AG08395 (cell line): ENCODE measurements at places on chromosomes 4 and X.

GRCh38 chr4:98517218-98518021, 141.0 kb downstream of the TSPAN5 start:
- no peak for DNase-seq

GRCh38 chr4:25308761-25309160, 3.8 kb upstream of the ZCCHC4 start:
- DNase-seq: no peak

DNA sequence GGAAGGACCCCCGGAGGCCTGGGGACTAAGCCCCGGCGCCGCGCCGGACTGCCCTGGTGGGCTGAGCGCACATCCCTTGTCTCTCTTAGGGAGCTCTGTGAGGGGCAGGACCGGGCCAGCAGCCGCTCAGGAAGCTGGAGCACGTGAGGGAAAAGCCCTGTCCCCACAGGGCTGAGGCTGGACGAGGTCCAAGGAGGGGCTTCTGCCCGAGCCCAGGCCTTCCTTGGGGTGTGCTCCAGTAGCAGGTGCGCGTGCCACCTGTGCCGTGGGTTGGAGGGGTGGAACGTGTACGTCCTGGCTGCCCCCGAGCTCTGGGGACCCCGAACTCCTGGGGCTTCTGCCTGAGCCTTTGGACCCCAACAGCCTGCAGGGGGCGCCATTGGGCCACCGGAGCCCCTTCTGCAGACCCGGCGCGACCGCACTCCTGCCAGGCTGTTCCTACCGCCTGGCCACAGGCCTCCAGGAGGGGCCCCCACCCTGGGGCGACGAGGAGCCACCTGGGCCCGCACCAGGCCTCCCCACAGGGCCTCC, 27.2 kb downstream of the TACC3 start:
- DNase-seq: peak; percentile 84

DNA sequence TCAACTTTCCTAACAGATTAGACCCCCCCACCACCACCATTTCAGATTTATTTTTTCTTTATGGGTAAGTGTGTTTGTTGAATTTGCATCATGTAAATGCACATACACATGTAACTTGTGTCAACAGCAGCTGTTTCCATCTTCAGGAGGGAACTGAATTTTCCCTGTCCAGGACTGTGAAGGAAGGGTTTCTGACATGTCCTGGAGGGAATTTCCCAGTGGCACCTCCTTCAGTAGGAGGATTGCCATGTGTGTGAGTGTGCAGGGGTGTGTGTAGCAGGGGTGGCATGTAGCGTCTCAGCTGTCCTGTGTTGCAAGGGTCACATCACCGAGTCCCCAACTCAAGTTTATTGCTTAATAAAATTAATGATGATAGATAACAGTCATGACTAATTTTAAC, 19.7 kb downstream of the HERC6 start:
- no peak for DNase-seq

GRCh38 chr4:84966382-84967242, at the start of gene WDFY3:
TSS of gene WDFY3 (minus strand) at chr4:84966690. CDS start at chr4:84860591, 106,099 bp downstream.
- peak; percentile 94 for DNase-seq

- DNase-seq: no peak
Observed at GRCh38 chr4:159178979-159179969, 76.4 kb downstream of the RAPGEF2 start.

DNA sequence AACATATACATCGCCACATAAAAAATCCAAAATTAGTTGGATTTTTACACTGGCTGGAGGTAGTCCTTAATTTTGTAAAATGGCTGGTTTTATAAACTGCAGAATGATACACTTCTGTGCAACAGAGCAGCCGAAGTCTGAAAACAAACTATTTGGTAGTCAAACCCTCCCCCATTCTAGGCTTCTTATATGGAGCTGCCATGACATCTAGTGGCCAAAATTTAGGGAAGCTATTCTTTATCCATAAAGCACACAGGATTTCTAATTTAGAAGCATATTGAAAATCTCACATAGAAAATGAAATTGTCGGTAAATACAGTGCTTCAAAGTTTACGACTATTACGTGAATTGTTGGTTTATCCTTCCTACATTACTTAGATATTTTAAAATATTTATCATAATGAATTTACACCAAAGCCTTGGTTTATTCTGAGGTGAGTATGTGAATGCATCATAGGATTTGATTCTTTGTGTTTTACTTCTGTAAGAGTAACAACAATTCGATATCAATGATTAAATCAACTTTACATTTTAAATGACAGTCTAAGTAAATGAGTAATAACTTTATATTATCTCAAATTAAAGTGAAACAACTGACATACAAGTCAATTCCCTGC, 113.4 kb upstream of the FAM241A start:
- DNase-seq: peak; percentile 72

GRCh38 chr4:150960818-150961217, 54.3 kb downstream of the LRBA start:
- peak; percentile 25 for DNase-seq

DNA sequence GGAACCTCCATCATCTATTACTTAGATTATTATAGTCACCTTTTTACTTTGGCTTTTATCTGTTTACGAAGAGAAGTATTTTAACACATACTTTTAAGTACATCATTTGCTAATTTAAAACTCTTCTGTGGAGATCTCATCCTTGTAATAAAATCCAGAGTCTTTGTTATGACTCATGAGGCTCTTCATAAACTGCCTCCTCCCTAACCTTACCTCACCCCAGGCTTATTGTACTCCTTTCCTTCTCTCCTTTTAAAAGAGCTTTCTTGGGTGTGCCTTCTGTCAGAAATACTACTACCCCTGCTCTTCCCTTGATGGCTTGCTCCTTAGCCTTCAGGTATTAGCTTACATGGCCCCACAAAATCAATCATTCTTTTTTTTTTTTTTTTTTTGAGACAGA, 6.6 kb downstream of the ARL9 start:
- DNase-seq: peak; percentile 46

DNA sequence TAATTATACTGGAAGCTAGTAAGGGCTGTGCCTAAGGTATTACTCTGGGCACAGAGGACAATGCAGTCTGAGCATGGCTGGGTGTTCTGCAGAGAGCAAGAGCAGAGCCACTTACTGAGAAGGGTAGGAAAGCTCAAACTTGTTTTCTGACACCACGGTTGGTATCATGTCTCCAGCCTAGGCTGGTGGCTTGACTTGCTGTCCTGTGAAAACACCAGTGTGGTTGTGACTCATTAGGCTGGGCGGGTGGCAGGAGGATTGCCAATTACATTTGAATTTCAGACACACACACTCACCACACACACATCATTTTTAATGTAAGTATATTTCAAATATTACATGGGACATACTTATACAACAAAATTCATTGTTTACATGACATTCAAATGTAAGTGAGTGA, 19.7 kb upstream of the MTM1 start:
- peak; percentile 41 for DNase-seq

- no peak for DNase-seq
Observed at GRCh38 chr4:73170518-73171198, 87.9 kb downstream of the ANKRD17 start.

GRCh38 chr4:7929118-7929951, 10.3 kb downstream of the AFAP1 start:
- no peak for DNase-seq

DNA sequence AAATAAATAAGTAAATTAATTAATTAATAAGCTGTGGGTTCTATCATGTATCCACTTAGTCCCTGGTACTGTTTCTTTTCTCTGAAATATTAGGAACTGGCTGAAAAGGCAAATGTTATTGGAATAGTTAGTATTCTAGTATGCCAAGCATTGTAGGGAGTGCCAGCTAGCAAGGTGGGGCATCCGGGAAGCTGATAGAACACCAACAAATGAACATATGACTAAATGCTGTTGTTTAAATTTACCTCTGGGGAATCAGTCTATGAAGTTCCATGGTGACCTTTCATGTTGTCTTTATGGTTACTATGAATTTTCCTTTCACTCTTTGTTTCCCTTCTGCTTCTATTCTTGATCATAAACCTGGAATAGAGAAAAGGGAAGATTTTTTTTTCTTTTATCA, 32.7 kb downstream of the NUDT6 start:
- no peak for DNase-seq

DNA sequence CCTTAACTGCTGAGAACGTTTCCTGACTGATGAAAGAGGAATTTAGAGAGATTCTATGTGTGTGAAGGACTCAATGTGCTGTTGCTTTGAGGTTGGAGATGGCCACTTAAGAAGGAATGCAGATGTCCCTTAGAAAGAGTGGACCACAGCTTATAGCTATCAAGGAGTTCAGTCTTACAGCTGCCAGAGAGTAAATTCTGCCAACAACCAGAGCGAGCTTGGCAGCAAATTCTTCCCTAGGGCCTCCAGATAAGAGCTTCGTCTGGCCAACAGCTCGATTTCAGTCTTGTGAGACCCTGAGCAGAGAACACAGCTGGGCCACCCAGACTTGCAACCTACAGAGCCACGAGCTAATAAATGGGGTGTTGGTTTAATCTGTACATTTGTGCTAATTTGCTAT, 21.8 kb downstream of the MID1 start:
- DNase-seq: no peak

GRCh38 chr4:88955580-88956380, 101.2 kb downstream of the FAM13A start:
- no peak for DNase-seq

- no peak for DNase-seq
Observed at GRCh38 chr4:33188733-33189132, 2468.6 kb downstream of the PCDH7 start.

- DNase-seq: no peak
Observed at GRCh38 chrX:129747533-129747932, 8.8 kb downstream of the XPNPEP2 start.

- no peak for DNase-seq
Observed at GRCh38 chr4:99076292-99076976, 12.2 kb downstream of the ADH5 start.

GRCh38 chrX:1421433-1422134, 29.7 kb upstream of the SLC25A6 start:
- DNase-seq: no peak

GRCh38 chrX:138986235-138986634, 274.7 kb upstream of the FGF13 start:
- peak; percentile 31 for DNase-seq

DNA sequence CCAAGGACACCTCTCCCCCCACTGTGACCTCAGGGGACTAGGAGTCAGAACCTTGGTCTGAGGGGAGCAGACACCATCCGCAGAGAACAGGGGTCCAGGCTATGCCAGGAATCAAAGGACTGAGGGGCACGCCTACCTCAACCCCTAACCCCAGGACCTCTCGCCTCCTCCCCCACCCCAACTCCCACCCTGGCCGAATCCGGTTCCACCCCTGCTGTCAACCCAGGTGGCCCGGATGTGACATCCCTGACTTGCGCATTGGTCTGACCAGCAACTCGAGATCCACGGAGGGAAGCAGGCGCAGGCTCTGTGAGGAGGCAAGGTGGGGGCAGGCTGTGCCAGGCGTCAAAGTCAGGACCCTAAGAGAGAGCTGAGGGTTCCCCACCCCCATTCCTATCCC, 468 bp upstream of the MAGEA4 start:
- DNase-seq: no peak

DNA sequence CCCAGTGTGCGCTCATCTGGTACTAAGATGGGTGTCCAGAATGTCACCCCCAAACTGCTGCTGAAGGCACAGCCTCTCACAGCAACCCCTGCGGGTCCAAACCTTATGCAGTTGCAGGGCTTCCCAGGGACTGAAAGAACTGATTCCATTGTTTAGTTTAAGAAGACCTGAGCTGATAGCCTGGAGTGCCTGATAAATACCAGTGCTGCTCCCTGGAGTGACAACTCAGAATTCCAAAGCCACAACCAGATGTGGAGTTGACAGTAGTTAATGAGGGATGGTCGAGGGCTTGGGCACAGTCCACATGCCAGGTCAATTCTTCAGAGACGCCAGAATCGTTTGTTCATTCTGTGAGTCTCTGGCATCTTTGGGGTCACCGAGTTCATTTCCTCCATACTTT, 71.2 kb downstream of the LNX1 start:
- DNase-seq: no peak

DNA sequence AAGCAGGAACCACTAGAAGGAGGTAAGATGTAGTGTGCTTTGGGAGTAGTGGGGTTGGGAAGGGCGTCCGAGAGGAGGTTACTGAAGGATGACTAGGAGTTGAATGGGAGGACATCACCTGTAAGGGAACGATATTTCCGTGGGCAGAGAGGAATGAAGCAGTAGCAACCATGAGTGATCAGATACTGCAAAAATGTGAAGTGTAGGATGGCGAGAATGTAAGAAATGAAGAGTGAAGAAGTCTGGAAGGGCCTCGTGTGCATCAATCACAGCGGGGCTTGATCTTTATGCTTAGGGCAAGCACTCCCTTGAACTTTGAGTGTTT, 594 bp downstream of the MSMO1 start:
- no peak for DNase-seq

DNA sequence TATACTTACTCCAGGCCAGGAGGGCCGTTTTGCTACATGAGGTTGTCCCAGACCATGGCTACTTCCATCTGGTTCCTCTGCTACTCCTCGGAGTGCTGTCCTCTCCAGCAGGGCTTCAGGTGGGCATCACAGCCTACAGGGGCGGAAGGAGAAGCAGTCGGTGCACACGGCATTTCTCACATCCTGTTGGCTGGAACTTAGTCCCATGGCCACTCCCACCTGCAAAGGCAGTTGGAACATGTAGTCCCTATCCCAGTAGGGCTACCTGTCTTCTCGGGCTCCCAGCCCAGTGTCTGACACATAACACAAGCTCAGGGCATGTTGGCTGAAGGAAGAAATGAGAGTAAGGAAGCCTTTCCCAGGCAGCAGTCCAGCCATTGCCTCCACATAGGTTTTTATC, 7.7 kb upstream of the STK32B start:
- no peak for DNase-seq

DNA sequence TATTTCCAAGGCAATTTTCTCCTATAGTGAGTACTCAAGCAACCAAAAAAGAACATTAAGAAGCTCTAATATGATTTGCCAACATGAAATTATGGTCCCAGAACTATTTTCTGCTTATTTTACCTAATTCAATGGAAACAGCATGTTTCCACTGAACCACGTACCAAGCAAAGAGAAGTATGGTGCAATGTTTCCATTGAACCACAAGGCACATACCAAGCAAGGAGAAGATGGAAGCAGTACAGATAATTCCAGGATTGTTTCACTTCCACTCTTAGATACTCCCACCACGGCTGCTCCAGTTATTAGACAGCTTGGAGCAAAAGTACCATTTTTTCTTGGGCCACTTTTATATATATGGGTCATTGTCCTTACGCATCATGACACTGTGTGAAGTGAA, 164.9 kb downstream of the RNF150 start:
- no peak for DNase-seq

DNA sequence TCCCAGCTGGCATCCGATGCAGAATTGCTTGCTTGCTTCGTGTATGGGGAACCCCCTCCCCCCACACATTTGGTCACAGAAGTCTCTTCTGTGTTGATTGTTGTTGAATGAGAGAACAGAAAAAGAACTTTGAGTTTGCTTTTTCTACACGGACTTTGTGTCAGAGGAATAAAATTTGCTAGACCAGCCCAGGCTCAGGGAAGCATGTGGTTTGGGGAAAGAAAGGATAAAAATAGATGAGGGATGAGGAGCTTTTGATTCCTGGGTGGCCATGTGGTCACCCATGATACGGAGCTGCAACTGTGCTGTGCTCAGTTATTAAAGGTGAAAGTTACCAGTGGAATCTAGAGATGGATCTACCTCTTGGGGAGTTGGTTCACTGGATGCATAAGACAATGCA, 34.2 kb upstream of the ESX1 start:
- DNase-seq: peak; percentile 9
